ENCODE measurements at places on chromosomes 12 and 14.

- DNase-seq, result peak; percentile 84
Measured at GRCh38 chr12:121095544-121096198, 37.0 kb upstream of the P2RX7 start.

DNA sequence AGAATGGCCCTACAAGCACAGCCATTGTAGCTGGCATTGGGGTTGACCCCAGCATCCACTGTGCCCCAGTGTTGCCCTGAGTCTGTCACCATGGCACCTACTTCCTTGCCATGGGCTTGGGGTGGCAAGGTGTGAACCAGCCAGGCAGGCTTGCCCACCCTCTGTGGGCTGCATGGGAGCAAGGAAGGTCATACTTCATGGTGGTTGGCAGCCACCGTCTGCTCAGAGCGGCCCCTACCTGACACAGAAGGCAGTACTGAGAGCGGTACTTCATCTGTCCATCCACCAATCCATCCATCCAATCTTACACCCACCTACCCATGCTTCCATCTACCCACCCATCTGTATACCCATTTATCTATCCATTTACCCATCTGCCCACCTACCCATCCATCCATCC, 160.1 kb downstream of the KIF26A start:
- DNase-seq, result no peak

GRCh38 chr14:29814156-29815015, 113.3 kb downstream of the PRKD1 start:
- no peak for DNase-seq

- DNase-seq, result no peak
Measured at GRCh38 chr12:53208435-53208834, 1.4 kb upstream of the ITGB7 start.

- DNase-seq, result no peak
Measured at GRCh38 chr12:124142395-124143035, 152.4 kb upstream of the RFLNA start.

- no peak for DNase-seq
Measured at GRCh38 chr12:120767071-120768024, 41.7 kb downstream of the ACADS start.

DNA sequence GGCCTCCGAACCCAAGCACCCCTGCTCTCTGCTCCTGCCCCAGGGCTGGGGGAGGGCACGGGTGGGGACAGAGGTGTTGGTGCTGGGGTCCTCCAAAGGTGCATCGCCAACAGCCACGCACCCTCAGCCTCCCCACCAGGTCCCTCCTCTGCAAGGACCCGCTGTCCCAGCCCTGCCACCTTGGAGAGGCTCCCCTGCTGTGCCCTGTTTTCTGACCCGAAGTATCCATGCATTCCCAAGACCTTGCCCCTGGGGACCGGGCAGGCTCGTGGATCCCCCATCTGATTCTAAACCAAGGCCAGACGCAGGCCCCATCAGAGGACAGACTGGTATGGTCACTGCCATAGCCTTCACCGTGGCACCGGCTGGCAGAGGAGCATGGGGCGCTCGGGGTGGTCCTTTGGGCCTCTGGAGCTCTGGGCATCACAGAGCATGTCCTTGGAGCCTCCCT, 22.7 kb upstream of the BEGAIN start:
- DNase-seq, result no peak

GRCh38 chr14:99685596-99685995, 1.5 kb downstream of the CYP46A1 start:
- no peak for DNase-seq

- DNase-seq, result no peak
Measured at GRCh38 chr12:70936203-70936813, 15.8 kb upstream of the PTPRR start.

- no peak for DNase-seq
Measured at GRCh38 chr12:94284046-94284445, 135.7 kb downstream of the PLXNC1 start.

- no peak for DNase-seq
Measured at GRCh38 chr12:119725523-119725922, 57.6 kb downstream of the PRKAB1 start.

GRCh38 chr12:530308-530707, 70.6 kb downstream of the B4GALNT3 start:
- DNase-seq, result no peak

GRCh38 chr12:77847060-77847541, 16.4 kb downstream of the NAV3 start:
- DNase-seq, result no peak

DNA sequence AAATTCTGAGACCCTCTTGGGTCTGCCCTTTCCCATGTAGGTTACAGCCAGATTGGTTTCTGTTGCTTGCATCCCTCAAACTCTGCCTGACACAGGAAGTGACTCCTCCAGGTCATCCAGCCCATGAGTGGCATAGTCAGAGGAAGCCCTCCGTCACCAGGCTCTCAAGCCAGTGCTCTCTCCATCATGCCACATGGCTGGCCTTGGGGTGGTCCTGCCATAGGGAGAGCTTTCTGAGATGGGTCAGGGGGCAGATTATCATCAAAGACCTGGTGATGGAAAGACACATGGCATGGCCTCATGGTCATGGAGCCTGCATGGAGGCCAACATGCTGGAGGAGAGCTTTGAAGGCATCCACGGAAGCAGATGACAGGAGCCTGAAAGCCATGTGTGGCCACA, 15.4 kb upstream of the CLMN start:
- DNase-seq, result no peak

DNA sequence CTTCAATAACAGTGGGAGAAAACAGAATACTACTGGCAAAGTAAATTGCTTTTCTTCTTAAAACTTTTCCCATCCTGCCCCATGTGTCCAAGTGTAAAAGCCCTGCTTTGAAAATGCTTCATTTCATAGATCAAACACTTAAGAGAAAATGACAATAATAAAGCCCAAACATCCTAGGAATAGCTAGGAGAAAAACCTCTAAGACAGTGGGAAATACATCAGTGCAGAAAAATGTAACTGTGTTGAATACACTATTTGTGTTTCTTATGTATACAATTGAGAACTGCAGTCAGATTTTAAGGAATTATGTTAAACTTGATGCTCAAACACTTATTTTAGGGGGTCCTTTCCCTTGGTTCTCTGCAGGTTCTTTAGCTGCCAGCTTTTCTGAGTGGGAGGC, 181.1 kb downstream of the MSRB3 start:
- no peak for DNase-seq

DNA sequence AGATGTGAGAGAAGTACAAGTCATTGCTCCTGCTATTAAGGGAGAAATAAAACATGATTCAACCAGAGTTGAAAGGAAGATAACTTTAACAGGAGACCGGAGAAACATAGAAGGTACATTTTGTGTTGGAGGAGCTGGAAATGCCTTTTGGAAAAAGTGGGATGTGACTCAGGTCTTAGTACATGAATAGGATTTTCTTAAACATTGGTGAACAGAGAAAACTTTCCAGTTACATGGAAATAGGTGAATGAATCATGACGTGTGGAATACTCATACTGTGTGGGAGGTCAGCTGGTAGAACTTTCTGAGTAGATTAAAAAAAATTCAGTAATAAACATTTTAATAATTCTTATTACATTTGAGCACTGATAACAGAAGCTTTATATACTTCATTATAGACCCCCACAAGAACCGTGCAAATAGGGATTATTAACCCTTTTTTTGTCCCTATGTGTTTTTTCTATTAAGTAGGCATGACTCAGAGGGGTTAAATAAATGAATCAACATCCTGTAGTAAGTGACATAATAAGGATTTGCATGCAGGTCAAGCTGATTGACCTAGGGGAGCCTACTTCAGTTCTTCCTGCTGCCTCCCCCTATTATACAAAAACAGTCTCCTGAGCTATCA, 710.5 kb downstream of the NOVA1 start:
- no peak for DNase-seq

DNA sequence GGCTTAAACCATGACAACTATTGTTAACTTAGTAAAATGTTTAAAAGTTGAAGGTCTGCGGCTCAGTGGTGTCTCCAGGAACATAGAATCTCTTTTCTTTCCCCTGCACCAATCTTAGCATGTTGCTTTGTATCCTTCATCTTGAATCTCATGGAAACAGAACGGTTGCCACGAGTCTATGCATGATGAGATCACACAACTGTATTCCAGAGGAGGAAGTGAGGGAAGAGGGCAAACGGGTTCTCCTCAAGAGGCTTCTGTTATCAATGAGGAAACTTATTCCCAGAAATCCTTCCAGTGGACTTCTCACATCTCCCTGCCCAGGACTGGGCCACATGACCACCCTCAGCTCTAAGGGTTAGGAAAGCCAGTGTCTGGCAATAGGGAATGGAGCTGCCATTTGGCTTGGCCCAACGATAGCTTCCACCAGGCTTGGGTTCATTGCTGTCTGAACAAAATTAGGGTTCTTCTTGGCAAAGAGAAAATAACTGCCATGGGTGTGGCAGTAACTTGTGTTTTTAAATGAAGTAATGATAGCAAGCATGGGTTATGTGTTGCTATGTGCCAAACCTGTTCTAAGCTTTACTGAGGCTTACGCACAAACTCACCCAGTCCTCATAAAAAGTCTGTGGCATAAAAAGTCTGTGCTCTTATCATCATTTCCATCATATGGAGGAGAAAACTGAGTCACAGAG, 17.4 kb downstream of the PLXNC1 start:
- no peak for DNase-seq

- DNase-seq, result no peak
Measured at GRCh38 chr14:70784886-70785285, 24.4 kb downstream of the MAP3K9 start.

- DNase-seq, result no peak
Measured at GRCh38 chr12:47393403-47393790, 312.4 kb downstream of the RPAP3 start.

DNA sequence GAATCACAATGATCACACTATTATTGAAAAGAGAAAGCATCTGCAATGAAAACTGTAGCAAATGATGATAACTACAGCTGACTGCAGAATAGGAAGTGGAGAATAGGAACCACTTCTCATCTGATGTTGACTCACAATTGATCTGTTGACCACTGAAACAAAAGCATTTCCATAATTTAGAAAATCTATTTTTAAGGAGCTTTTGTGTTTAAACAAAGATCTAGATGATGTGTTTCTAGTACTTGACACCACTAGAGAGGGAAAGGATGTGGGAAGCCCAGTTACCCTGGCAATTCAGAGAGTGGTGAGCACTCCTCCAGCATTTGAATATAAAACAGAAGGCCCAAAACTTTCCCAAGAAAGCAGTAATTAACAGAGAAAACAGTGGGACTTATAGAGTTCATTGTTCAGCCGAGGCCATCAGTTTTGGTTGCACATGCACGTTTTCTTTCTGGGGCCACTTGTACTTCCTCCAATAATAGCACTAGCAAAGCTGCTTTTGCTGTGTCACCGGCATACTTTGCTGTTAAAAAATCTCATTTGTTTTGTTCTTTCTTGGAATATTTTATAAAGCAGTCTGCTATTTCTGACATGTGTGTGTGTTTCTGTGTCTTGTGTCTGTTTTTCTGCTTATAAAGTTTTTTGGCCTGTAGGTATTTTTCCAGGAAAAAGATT, 76.1 kb upstream of the HECTD1 start:
- DNase-seq, result no peak

DNA sequence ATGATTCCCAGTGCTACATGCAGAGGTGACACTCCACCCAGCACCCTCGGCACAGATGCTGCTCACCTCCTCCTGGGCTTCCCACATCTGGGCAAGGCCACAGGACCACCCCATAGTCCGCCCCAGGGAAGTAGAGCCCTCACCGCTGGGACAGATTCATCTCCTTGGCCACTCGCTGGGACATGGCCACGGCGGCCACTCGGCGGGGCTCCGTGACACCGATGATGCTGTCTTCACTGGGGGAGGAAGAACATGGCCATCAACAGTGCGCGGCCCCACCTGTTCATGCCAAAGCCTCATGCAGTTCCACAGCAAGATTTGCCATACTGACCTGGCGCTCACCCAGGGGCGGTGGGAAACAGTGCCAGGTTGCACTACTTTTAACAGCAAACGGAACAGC, 13.7 kb downstream of the DHX37 start:
- DNase-seq, result no peak

- DNase-seq, result peak; percentile 38
Measured at GRCh38 chr14:54220071-54220703, 176.6 kb upstream of the CDKN3 start.

DNA sequence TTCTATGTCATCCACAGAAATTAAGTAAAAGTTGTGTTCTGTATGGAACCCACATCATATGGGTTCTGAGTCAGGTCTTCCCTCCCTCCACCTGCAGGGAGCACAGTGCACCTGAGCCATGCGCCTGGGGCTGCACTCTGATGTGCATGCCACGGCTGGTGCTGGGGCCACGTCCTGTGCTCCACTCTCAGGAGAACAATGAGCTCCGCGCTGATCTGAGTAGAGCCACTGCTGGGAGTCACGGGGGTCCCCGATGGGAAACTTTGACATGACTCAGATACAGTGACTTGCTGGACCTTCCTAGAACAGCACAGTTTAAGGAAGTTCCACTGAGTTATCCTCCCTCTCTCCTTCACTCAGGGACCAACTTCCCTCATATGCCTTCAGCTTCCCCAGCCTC, 683.4 kb downstream of the TMEM121 start:
- no peak for DNase-seq

- no peak for DNase-seq
Measured at GRCh38 chr12:16833376-16834015, 227.5 kb upstream of the LMO3 start.

GRCh38 chr12:101698800-101699347, 1.4 kb downstream of the CHPT1 start:
- DNase-seq, result no peak

DNA sequence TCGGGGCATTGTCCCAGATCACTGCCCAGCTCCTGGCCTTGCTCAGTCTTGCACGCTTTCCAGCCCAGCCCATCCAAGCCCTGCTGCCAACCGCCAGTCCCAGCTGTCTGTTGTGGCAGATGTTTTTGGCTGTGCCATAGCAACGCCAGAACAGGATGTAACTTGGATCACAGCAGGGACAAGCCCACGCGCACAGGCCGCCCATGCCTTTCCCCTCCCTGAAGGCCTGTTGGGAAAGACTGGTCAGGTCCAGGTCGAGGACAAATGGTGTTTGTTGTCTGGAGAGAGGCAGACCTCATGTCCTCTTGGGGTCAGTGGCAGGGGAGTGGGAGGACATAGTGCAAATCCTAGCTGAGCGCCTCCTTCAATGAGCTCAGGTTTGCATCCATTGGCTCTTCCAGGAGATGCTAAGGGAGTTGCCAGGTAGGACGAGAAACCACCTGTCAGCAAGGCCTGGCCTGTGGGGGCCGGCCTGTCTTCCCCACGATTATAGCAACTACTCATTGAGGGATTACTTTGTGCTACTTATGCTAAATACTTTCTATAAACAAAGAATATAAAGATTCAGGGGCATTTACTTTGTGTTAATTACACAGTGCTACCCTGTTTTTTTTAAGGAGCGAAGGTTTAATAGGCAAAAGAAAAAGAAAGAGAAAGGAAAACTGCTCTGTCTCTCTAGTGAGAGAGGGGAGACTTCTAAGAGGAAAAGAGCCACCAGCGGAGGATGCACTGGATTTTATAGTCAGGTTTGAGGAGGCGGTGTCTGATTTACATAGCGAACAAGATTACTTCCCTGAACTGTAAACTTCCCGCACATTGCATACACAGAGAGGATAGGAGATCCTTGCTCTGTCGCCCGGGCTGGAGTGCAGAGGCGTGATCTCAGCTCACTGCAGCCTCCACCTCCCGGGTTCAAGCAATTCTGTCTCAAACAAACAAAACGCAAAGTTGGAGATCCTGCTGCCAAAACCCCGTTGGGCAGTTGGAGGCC, 42.8 kb upstream of the CORO1C start:
- peak; percentile 53 for DNase-seq
